CD4-positive, alpha-beta T cell treated with Interleukin-17A for 1 hour (primary cell): ENCODE measurements at places on chromosomes 1 and 21.

GRCh38 chr1:62103846-62104245 lies 90.8 kb upstream of the L1TD1 start:
- no peak for DNase-seq

GRCh38 chr1:202982715-202983430 lies 15.8 kb upstream of the CYB5R1 start:
- no peak for DNase-seq

DNA sequence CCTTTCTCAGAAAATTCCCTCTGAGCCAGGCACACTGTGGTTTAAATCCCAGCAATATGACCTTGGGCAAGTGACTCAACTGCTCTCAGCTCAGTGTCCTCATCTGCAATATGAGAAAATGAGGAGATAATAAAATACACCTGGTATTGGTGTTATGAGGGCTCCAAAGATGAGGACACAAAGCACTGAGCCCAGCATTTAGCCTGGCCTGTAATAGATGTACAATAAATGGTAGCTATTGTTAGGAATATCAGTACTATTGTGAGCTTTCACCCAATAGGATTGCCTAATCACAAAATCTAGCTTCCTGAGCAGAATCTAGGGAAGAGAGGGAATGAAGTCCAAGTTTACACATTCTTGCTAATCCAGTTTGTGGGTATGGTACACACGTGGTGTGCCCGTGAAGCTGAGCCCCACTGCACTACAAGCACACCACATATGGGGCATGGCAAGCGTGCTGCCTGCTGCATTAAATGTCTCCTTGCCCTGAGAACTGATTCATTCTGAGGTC lies 24.3 kb upstream of the SLC30A1 start:
- no peak for DNase-seq

- DNase-seq, result peak; percentile 6
Observed at GRCh38 chr21:41610042-41610839, 102.3 kb upstream of the TMPRSS2 start.

- DNase-seq, result no peak
Observed at GRCh38 chr1:41700986-41701535, 216.6 kb upstream of the EDN2 start.
